ENCODE measurements at places on chromosomes 3 and 15. TPM values are rescaled to one million over a fixed set of nuclear protein-coding genes. Genes with fewer than 3 reads are reported as not detected.
A peak's percentile ranks its signal among the peaks of the same experiment; 100 is the strongest.

Gene RGMA
- 0.78 TPM for total RNA-seq

Gene CTDSPL
- 36.4 TPM for total RNA-seq

Gene RABL3
- total RNA-seq: 8.1 TPM

Gene VPS39
- total RNA-seq: 26.2 TPM

Gene CYP1A2
- not detected for total RNA-seq

Gene CCPG1
- 98.8 TPM for total RNA-seq

Gene HHATL
- not detected for total RNA-seq

Gene CIAO2A
- 139 TPM for total RNA-seq

Gene VPS13C
- 74.6 TPM for total RNA-seq

Gene KCNMB3
- 2.3 TPM for total RNA-seq

- no peak for DNase-seq
Observed at GRCh38 chr3:67196677-67197076, 198.6 kb downstream of the KBTBD8 start.

DNA sequence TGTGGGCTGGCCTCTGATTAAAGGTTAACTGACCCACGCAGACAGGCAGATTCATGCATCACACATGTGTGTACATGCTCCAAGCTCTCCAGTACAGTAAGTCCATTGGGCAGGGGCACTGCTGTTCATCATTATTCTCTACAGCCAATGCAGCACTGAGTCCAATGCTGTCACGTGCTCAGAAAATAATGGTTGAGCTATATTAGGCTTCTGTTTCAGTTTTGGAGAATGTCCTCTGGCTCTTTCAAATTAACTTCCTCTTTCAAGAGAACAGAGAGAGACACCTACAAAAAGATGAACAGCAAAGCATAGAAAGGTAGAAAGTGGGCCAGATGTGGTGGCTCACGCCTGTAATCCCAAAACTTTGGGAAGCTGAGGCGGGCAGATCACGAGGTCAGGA is 202.6 kb downstream of the MEX3B start:
- no peak for DNase-seq

GRCh38 chr3:196111939-196112386 is 30.1 kb upstream of the TFRC start:
- DNase-seq: no peak

DNA sequence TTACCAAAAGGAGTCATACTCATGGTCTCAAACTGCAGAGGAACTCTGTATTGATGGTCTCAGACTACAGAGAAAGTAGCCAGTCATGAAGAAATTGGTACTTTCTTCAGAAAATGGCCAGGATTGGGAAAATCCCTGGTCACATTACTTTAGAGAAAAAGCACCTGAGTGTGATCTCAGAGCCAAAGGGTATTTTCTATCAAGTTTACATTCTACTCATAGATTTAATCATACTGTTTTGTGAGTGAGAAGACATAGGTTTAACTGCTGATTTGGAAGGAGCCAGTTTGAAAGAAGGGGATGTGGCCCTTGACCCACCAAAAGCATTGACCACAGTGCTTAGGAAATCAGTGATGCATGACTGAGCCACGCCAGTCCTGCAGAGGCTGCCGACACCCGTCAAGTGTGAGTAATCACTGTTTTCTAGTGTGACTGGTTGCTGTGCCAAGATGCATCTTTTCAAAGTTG is 203.6 kb downstream of the AKAP13 start:
- peak; percentile 77 for DNase-seq

- no peak for DNase-seq
Observed at GRCh38 chr3:195880037-195880431, 28.3 kb downstream of the TNK2 start.

DNA sequence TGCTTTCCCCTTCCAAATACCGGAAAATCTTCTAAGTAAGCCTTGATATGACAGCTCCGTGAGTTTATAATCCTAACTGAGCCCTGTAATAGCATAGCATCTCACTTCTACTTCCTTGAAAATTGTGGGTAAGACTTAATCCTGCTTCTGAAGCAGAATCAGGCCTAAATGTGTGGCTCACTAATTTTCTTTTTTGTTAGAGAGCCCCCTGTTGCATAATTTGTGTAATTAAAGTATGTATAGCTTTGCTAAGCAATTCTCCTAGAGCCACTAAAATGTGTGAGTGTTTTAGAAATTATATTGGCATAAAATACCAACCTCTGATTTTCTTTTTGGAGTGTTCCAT is 304.4 kb downstream of the FGF12 start:
- no peak for DNase-seq

DNA sequence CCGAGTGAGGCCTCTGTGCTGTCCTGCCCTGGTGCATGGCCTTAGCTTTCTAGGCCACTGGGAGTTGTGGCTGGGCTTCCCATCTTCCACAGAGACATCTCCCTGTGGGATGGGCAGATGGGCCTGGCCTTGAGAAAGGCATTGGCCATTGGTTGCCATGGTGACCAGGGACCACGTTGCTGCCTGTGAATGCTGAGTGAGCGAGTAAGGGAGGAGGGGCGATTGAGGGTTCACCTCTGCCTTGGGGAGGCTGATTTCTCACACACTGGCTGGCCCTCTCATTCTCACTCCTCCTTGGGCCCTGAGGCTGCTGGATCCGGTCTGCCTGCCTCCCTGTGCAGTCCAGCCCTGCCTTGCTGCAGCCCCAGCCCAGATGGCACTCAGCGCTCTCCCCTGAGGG is 26.4 kb upstream of the DOCK3 start:
- no peak for DNase-seq

- no peak for DNase-seq
Observed at GRCh38 chr3:48930590-48930989, 11.9 kb downstream of the ARIH2 start.

- DNase-seq: no peak
Observed at GRCh38 chr3:113040231-113040630, 49.4 kb downstream of the GTPBP8 start.

DNA sequence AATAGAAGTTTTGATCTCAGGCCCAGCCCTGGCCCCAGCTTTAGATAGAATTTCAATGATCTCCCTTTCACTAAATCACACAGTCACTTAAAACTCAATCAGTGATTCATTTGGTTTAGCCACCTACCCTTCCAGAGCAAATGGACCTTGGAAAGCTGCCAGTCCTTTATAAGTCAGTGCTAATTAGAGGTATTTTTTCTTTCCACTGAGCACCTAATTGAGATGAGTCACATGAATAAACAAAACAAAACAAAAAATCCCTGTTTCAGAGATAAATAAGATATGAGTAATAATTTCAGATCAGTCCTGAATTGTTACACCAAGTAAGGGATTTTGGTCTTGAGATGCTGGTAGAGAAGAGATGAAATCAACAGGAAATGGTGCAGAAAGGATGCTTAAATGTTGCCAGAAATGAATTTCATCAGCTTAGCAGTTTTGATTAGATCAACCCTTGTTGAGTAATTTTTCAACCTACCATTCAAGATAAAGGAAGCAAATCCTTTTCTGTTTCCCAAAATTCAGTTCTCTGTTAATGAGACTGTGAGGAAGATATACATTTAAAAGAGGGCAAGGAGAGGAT is 352.0 kb upstream of the COL8A1 start:
- DNase-seq: no peak

- DNase-seq: no peak
Observed at GRCh38 chr15:36970522-36970921, 129.8 kb downstream of the MEIS2 start.

GRCh38 chr15:58498821-58499580 is 67.2 kb downstream of the LIPC start:
- DNase-seq: peak; percentile 98

DNA sequence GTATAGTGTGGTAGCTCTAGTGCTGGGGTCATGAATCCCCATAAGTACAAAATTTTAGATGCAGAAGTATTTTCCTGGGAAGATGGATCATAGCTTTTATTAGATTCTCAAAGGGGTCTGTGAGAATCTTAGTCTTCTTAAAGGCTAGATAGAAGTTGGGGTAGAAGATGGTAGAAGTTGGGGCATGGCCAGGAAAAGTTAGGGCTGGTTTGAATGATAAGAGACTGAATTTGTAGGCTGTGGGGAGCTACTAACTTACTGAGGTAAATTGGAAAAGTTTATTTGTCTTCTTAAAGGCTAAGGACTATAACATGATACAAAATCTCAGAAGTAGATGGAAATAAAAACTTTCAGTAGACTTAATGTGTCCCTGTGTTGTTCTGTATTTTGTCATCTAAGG is 1.6 kb upstream of the UBE2Q2 start:
- DNase-seq: no peak
